ENCODE measurements at places on chromosomes 2 and 18. TPM values are rescaled to one million over a fixed set of nuclear protein-coding genes. Genes with fewer than 3 reads are reported as not detected.
A peak's percentile ranks its signal among the peaks of the same experiment; 100 is the strongest.

GRCh38 chr2:189225032-189225431, 45.5 kb upstream of the COL5A2 start:
- DNase-seq: no peak

Gene HJURP
- total RNA-seq: 0.42 TPM

Gene ZNF385B
- total RNA-seq: 2.0 TPM

DNA sequence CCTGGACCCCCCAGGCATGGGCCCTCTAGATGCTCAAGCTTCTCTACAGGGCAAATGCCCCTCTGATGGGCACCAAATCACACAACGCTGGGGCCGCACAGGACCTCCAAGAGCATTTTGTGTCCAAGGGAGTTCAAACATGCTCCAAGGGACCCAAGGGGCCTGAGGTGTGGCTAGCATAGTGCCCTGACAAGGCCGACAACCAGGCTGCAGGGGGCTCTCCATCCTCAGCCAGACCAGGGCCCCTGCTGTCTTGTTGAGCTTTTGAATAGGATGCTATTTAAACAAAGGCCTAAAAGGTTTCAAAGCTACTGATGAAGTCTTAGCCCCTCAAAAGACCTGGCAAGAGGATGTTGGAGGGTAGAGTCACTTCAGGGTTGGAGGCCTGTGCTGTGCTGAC, 33.1 kb downstream of the EN1 start:
- no peak for DNase-seq

GRCh38 chr2:28894470-28895188, at the start of gene WDR43:
TSS of gene WDR43 (plus strand) at chr2:28894667. CDS start at chr2:28894699, 32 bp downstream.
- DNase-seq: peak; percentile 99

Gene TLX2
- not detected for total RNA-seq

- DNase-seq: no peak
Observed at GRCh38 chr2:85470850-85471800, 52.6 kb downstream of the SH2D6 start.

Measured in posterior vena cava (tissue), 2 donors.